Right cardiac atrium (tissue), 5 donors: ENCODE measurements at places on chromosomes 12 and 14. TPM values are rescaled to one million over a fixed set of nuclear protein-coding genes. Genes with fewer than 3 reads are reported as not detected.
A peak's percentile ranks its signal among the peaks of the same experiment; 100 is the strongest.

DNA sequence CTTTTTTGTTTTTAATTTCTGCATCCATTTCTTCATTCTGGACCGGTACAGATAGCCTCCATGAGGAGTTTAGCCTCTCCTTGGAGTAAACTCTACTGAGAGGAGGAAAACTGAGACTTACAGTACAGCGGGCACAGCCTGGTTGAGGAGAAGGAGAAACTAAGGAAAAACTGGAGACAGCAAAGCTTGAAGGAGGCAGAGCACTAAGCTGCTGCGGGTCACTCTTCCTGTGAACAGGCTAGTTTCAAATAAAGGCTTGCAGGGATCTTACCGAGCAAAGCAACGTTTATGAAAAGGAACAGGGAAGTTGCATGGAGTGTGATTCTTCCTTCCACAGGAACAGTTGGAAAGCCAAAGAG lies 348 bp upstream of the SSTR1 start:
- DNase-seq = no peak

DNA sequence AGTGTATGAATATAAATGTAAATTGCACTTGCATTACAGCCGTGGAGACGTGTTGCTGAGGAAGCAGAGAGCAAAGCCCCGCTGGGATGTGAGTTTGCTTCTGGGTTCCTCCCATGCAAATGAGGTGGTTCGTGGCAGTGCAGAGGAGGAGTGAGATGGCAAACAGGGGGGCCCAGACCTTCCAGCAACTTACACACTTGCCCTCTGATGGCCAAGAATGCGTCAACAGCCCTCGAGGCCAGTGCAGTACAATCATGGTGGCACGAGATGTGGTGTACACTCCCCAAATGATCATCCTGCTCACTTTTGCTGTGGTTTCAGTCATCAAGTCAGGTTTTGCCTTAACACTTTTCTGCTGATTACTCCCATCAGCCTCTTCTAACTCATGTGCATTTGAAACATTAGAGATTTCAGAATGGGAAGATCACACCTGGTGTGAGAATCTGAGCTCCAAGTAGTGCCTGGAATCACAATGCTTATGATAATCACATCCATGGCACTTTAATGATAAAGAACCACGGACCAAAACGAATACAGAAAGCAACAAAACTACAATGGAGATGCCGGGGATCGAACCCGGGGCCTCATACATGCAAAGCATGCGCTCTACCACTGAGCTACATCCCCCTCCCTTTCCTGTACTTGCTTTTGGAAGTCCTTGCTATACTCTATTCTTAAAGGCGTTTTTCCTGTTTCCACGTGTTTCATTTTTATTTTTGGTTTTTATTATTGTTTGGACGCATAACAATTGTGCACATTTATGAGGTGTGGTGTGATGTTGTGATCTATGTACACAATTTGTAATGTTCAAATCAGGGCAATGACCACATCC lies 7.0 kb upstream of the UBC start:
- DNase-seq = no peak

DNA sequence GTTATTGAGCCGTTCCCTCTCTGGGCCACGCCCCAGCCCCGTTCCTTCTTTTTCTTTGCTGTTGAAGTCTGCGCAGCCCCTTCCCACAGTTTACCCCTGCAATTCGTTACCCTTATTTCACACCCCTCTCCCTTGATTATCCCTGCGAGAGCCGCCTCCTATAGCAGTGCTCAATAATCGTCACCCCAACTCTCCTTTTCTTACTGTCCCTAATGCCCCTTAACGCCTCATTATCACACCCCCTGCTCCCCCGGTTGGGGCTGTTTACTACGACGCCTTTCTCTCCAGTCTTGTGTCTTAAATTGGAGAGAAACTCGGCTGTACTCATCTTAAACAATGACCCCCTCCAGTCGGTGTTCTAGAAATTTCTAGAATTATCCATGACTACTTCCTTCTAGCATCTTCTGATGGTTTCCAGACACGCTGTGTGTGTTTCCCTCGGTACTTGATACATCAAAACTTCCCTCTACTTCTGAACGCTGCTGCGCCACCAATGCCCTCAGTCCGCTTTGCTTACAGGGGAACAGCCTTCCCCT lies 713 bp upstream of the FBXL14 start:
- peak; percentile 31 for DNase-seq

DNA sequence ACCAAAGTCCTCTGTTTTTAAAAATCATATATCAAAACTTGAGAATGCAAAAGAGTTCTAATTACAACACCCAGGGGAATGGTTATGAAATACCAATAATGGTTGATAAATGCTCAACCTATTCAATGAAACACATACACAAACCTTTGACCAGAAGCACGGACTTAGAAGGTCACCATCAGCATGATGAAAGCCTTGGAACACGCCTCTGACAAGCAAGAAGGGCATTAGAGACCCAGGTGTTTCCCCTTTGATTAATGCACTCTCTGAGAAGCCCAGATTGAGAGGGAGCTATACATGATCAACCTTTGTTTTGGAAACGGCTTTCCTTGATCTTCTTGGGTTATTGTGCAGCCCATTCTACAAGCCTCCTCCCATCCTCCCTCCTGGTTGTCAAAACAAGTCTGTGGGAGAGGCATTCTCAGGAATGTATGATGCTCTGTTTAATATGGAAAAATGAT lies 69.0 kb downstream of the ZFP36L1 start:
- DNase-seq = no peak

GRCh38 chr14:30333934-30334333 lies 225.0 kb upstream of the G2E3 start:
- DNase-seq = no peak

DNA sequence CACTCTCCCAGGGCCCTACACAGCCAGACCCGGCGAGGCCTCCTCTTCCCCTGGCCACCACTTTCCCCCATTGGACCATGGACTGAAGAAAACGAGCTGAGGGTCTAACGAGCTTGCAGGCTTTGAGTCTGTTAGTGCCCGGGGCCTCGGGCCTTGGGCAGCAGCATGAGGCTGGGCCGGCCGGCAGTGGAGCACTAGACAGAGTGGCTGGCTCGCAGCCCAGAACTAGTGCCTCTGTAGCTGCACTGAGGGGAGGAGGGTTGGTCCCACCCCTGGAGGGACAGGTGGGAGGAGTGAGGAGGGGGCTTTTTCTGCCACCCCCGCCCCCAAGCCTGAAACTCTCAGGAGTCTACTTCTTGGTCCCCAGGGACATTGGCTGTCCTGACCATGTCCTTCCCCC lies 38.7 kb downstream of the SLC6A12 start:
- peak; percentile 77 for DNase-seq

GRCh38 chr12:72602581-72602980 lies 330.4 kb downstream of the TRHDE start:
- no peak for DNase-seq

Gene GPX2
- total RNA-seq = not detected

- no peak for DNase-seq
Observed at GRCh38 chr12:118346895-118347294, 25.8 kb downstream of the TAOK3 start.

Gene NPFF
- not detected for total RNA-seq

DNA sequence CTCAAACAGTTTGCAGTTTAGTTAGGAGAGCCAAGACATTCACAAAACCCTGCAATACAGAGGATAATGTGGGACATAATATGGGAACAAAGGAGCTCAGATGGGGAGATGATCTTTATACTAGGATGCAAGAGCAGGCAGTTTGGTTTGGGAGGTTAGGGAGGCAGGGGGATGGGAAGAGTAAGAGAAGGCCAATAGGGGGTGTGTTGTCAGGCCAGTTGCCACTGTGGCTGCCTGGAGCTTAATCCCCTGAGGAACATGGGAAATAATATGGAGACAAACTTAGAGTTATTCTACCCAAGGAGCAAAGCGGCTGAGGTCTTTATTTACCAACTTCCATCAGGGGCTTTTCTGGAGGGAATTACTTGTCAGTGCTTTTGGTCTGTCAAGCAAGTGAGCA lies 10.0 kb upstream of the CSRP2 start:
- no peak for DNase-seq

- DNase-seq = no peak
Observed at GRCh38 chr12:31525496-31526157, 65.3 kb downstream of the DENND5B start.

Gene APOF
- total RNA-seq = not detected

Gene SLCO1A2
- total RNA-seq = not detected

GRCh38 chr14:49408187-49408933 lies 177.8 kb downstream of the RPS29 start:
- DNase-seq = no peak

GRCh38 chr14:85531587-85532373 lies 1.8 kb downstream of the FLRT2 start:
- DNase-seq = peak; percentile 90

Gene EGLN3
- 87.4 TPM for total RNA-seq

- DNase-seq = no peak
Observed at GRCh38 chr12:123512838-123513665, 20.5 kb downstream of the RILPL1 start.

DNA sequence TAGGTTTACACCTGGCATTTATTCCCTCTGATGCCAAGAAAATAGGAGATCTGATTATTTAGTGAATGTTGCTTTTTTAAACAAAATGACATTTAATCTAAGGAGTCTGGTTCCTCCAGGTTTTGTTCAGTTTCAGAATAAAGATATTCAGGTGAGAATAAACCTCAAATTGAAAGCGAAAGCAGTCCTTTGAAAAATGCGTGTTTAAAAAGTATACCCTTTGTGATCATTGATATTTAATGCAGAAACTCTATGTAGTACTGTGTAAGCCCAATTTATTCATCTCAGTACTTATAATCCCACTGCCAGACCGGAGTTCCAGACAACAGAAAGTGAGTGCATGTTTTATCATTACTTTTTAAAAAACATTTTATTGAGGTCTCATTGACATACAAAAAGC lies 210.2 kb downstream of the KCNC2 start:
- DNase-seq = no peak

DNA sequence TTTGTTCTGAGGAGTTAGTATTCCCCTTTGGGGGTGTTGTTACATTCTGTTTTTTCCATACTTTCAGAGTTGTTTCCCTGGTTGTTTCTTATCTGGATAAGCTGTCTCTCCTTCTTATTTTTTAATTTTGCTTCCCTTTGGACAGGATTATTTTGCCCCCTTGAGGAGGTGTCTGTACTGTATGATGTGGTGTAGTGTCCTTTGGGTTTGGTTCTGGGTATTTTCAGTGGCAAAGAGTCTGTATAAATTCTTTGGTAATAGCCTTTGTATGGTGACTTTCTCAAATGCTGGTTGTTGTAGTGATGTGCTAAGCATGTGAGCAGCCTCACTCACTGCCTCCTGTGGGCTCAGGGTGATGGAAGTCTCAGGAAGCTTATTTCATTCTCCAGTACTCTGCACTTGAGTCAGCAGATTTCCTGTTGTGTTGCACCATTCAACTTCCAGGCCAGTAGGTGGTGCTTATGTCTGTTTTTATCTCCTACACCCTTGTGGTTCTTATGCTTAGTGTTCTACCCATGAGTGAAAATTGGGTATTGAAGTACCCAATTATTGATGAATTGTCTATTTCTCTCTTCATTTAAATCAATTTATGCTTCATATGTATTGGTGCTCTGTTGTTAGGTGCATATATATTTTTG lies 103.3 kb upstream of the PMCH start:
- no peak for DNase-seq

DNA sequence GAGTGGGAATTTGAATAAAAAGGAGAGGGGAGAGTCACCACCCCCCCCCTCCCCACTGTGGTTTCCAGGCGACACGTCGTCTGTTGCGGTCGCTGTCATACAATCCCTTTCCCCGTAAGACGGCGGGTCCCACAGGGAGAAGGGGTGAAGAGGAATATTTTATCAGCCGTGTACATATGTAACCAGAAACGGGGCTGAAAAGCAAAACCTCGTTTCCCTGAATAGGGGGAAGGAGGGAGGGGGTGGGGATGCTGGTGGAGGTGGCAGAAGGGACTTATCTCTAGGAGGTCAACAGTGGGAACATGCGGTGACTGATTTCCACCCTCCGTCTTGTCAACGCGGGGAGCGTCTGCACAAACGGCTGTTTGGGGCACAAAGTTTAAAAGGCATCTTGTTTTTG lies 171.4 kb downstream of the RBM19 start:
- no peak for DNase-seq

GRCh38 chr14:67746927-67747326 lies 45.2 kb downstream of the RDH12 start:
- DNase-seq = no peak

DNA sequence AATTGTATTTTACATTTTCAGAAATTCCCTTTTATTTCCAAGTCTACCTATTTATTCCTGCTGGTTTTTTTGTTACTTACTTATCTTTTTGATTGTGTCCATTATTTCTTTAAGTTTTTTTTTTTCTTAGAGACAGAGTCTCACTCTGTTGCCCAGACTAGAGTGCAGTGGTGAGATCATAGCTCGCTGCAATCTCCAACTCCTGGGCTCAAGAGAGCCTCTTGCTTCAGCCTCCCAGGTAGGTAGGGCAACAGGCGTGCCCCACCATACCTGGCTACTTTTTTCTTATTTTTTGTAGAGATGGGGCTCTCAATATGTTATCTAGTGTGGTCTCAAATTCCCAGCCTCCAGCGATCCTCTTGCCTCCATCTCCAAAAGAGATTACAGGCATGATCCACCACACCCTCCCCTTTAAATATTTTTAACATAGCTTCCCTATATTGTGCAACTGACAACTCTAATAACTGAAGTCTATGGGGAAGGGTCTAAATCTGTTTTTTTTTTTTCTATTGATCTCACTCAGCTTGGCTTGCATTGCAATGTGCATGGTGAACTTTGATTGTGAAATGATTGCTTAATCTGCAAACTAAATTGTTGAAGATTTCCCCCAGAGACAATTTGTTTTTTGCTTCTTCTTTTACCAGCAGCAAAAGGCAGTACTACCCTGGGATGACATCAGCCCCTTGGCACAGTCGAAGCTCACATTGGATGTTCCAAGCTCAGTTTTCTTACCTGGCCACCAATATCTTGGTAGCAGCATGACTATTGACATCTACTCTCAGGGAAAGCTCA lies 25.7 kb upstream of the COCH start:
- no peak for DNase-seq

DNA sequence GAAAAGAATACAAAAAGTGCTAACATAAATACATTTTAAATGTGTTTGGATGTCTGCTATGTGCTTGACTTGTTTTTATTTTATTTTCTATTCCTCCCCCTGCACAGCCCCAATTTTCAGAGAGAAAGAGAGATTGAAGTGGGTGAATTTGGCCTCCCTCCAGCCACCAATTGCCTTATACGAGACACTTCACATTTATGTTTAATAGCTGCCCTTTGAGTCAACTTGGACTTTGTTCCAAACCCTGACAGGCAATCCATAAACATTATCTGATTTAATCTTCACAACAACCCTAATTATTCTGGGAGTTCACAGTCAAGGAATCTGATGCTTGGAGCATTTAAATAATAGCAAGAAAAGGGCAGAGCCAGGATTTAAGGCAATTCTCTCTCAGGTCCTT lies 161.7 kb downstream of the SLC15A4 start:
- DNase-seq = no peak

Gene PZP
- total RNA-seq = 0.14 TPM
